ENCODE measurements at places on chromosomes 16 and 17.

GRCh38 chr16:2035431-2036199, 8.9 kb downstream of the NHERF2 start:
- peak; percentile 74 for DNase-seq

DNA sequence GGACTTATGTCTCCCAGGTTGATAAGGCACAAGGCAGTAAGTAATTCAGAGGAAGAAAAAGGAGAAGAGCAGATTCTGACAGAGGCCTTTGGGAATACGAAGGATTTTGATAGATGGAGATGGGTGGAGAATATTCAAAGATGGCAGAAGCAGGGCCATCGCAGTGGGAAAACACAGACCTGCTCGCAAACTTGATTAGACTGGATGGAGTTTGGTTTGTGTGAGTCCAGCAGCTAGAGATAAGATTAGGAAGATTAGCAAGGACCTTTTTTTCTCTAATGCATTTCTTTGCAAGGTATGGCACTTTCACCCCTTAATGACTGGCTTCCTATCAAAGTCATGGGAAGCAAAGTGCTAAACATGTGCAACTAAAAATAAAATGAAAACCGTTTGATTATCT, 196.7 kb downstream of the FTO start:
- DNase-seq, result no peak

- no peak for DNase-seq
These were observed 34.0 kb upstream of the SLC6A2 start for GRCh38 chr16:55621771-55622170.

DNA sequence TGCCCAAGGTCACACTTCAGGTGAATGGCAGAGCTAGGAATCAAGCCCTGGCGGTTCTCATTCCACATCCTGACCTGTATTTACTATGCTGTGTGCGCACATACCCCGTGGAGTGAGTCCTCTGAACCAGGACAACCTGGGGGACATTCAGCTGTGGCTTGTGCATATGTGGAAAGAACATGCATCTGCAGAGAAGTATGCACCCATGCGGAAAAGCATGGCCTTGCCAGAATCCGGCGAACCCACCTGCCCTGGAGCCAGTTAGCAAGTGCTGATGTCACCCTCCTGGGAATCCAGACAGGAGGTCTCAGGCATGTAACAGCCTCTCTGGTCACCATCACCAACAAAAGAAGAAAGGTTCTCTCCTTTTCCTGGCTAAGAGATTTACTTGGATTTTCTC, 1.9 kb downstream of the RASL10B start:
- DNase-seq, result no peak

GRCh38 chr16:66948837-66949225, 12.2 kb upstream of the CES3 start:
- no peak for DNase-seq

Data from GM04504 (cell line).